ENCODE measurements at places on chromosomes 12 and 14. TPM values are rescaled to one million over a fixed set of nuclear protein-coding genes. Genes with fewer than 3 reads are reported as not detected.

DNA sequence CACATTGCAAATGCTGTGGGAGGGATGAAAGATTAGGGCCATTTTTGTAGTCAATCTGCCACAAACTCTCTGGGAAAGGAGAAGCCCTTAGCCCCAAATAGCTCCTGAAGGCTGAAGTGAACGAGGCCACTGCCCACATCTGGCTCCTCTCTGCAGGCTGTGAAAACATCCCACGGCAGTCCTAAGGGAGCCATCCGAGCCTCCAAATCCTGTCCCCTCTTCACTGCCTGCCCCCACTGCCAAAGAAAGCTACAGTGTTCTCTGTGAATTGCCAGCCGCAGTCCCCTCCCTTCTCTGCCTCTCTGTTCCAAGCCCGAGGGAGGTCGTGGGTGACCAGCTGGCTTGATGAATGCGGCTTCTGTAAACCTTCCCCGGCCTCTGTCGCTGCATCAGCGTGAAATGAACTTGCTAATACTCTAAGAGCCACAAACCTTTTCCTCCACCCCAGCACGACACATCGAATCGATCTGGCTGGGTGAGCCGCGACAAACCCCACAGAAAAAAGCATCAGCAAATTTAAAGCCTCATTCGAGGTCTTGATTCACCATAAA is 180.7 kb upstream of the NRXN3 start:
- no peak for DNase-seq

DNA sequence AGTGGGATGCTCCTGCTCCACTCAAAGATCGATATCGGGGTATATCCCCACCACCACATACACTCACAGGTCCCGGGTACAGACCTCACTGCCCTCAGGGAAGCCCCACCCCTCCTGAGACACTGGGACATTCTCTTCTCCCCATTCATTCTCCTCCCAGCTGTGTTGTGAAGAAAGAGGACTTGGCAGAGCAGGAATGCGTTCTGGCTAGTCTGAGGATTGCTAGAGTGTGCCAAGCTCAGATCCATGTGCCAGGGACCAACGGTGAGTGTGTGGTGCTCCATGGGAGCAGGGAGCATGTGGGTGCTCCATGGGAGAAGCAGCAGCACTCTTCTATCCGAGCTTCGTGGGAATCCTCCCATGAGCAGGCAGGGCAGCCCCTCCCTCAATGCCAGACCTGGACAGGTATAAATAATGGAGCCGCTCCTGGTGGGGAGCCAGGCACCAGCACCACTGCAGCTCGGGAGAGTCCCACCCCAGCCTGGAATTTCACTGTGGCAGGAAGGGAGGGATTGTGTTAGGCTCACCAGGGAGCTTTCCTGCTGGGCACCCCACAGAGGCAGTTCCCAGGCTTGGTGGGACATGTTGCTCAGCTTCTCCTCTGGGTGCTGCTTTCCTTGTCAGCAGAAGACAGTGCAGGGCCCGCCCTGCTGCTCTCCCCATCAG is 2.3 kb upstream of the KRT5 start:
- DNase-seq = no peak

GRCh38 chr12:115407036-115407435 is 723.1 kb upstream of the TBX3 start:
- DNase-seq = no peak

DNA sequence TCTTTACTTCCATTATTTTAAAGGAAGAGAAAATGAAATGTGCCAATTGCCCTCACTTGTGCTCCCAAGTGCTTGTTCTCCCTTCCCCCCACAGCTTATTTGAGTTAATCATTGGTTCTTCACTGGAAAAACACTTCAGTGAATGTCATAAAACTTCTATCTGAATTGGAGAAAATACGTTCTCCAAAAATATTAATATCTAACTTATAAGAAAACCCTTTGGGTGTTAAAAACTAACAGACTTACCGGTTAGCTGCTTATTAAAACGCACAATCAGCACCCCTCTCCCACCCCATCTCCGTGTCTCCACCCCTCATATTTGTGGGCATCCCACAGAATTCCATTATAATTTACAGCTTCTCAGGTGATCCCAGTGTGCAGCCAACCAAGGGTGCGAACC is 31.7 kb downstream of the PLEKHA5 start:
- no peak for DNase-seq

DNA sequence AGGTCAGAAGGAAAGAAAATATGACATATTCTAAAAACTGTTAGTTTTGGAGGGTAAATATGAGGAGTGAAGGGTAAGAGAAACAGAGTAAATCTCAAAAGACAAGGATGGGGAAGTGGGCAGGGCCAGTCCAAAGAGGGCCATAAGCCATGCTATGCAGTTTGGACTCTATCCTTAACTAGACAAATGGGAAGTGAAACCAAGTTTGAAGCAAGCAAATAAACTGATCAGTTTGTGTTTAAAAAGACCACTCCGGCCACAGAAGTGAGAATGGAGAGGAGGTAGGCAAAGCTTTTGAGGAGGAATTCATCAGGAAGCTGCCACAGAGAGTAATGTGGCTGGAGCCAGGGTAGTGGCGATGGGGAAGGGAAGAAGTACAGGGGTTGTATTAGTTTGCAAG is 37.5 kb upstream of the DAAM1 start:
- DNase-seq = no peak

- no peak for DNase-seq
Observed at GRCh38 chr14:27242874-27243273, 645.0 kb upstream of the NOVA1 start.

DNA sequence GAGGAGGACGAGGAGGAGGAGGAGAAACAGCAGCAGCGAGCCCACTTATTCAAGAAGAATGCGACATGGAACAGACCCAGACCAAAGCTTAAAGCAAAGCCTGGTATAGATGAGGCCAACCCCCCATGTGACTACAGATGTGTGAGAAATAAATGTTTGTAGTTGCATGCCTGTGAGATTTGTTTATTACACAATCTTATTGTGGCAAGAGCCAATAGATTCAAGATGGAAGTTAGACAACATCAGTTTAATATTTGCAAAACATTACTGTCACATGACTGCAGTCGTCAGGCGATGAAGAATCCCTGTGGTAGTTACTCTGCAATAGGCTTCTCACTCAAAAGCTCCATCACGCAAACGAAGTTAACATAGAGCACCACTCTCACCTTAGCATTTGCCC is 17.2 kb upstream of the SLC35F4 start:
- DNase-seq = no peak

GRCh38 chr14:68782091-68782981 is 10.5 kb downstream of the ZFP36L1 start:
- no peak for DNase-seq

Gene PPFIA2
- 5.0 TPM for polyA plus RNA-seq

Gene TTC6
- 0.75 TPM for polyA plus RNA-seq

Gene RNASE12
- polyA plus RNA-seq = not detected

Gene EML1
- polyA plus RNA-seq = 38.5 TPM

Gene ACRBP
- 6.0 TPM for polyA plus RNA-seq

Gene TAS2R43
- polyA plus RNA-seq = 0.63 TPM

Measured in left kidney (tissue), 8 donors.